ENCODE measurements at places on chromosomes 7 and 10.
A peak's percentile ranks its signal among the peaks of the same experiment; 100 is the strongest.

- no peak overlapping the region for H3K4me3 ChIP-seq
- H3K27ac ChIP-seq = no peak overlapping the region
- no peaks in the 10 kb centered on the region for H3K36me3 ChIP-seq
- peaks cover 8% of the 10 kb centered on the region for H3K27me3 ChIP-seq
- DNase-seq = no peak
- H3K4me1 ChIP-seq = no peaks in the 10 kb centered on the region
Observed at GRCh38 chr10:45404087-45404769, 30.2 kb downstream of the ALOX5 start.

DNA sequence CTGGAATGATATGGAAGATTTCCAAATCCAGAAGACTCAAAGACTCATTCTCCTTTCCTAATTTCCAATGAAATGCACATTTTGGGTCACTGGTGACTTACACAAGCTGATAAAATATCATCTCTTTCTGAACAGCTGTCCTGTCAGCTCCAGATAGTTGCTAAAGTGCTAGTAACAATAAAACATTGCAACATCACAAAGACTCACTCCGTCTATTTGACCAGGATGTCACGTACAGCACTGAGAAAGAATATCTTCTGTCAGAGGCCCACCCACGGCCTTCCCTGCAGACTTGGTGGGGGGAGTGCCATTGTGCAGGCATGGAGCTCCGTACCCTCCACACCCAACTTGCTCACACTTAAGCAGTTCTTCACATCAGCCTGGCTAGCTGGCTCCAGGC lies 78.9 kb upstream of the EGR2 start:
- H3K27ac ChIP-seq = no peak overlapping the region
- no peak overlapping the region for H3K4me3 ChIP-seq

GRCh38 chr10:14180911-14181566 lies 149.7 kb downstream of the FRMD4A start:
- no peak overlapping the region for H3K27ac ChIP-seq
- DNase-seq = no peak
- peaks cover 8% of the 10 kb centered on the region for H3K4me1 ChIP-seq
- peaks cover 57% of the 10 kb centered on the region for H3K27me3 ChIP-seq
- H3K36me3 ChIP-seq = no peaks in the 10 kb centered on the region

GRCh38 chr10:120646738-120647456 lies 189.9 kb downstream of the PLPP4 start:
- H3K4me3 ChIP-seq = no peak overlapping the region
- DNase-seq = no peak
- no peaks in the 10 kb centered on the region for H3K27me3 ChIP-seq
- H3K27ac ChIP-seq = no peak overlapping the region
- no peaks in the 10 kb centered on the region for H3K36me3 ChIP-seq
- H3K4me1 ChIP-seq = no peaks in the 10 kb centered on the region

- no peaks in the 10 kb centered on the region for H3K27me3 ChIP-seq
- no peak for DNase-seq
- H3K36me3 ChIP-seq = no peaks in the 10 kb centered on the region
- peaks cover 6% of the 10 kb centered on the region for H3K4me1 ChIP-seq
- H3K27ac ChIP-seq = no peak overlapping the region
Observed at GRCh38 chr7:31027161-31027965, 24.7 kb upstream of the ADCYAP1R1 start.

DNA sequence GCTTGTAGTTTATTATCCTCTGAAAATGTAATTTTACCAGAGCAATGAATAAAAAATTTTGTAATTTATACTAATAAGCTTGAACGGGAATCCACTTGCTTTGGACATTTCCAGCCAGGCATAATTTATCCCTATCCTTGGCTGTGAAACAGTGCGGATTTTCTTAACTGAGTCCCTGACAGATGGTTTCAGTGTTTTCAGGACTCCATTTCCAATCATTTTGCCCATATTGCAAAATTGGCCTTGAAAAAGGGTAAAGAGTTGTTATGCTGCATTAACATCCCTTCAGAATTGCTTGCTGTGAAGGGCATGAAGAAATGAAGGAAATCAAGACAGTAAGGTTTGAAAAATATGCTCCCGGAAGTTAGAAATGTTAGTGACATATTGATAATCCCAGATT lies 57.7 kb downstream of the NXPH1 start:
- DNase-seq = no peak
- H3K4me1 ChIP-seq = no peaks in the 10 kb centered on the region
- H3K27ac ChIP-seq = no peak overlapping the region
- no peak overlapping the region for H3K4me3 ChIP-seq
- no peaks in the 10 kb centered on the region for H3K27me3 ChIP-seq

GRCh38 chr10:87759551-87759950 lies 58.5 kb downstream of the ATAD1 start:
- peaks cover 29% of the 10 kb centered on the region for H3K36me3 ChIP-seq
- no peak overlapping the region for H3K4me3 ChIP-seq
- H3K27me3 ChIP-seq = no peaks in the 10 kb centered on the region
- H3K27ac ChIP-seq = no peak overlapping the region
- no peak for DNase-seq
- H3K4me1 ChIP-seq = no peaks in the 10 kb centered on the region

DNA sequence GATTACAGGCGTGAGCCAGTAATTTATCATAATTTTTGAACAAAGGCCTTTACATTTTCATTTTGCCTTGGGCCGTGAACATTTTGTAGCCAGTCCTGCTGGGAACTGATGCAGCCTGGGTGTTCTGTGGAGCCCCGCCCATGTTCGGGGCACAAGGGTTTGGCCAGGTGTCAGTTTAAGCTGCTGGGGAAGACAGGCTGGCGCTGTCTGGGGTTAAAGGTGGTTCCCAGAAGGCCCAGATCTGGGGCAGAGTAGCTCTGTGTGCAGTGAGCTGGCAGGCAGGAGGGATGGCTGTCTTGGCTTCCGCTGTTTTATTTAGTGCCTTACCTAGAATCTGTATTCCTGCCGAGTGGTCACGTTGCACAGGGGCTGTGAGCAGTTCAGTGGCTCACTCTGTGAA lies 50.2 kb downstream of the DOCK1 start:
- peaks cover 18% of the 10 kb centered on the region for H3K4me1 ChIP-seq
- peak; percentile 78 for DNase-seq
- peak overlapping the region; percentile 61 for H3K27ac ChIP-seq
- no peak overlapping the region for H3K4me3 ChIP-seq

DNA sequence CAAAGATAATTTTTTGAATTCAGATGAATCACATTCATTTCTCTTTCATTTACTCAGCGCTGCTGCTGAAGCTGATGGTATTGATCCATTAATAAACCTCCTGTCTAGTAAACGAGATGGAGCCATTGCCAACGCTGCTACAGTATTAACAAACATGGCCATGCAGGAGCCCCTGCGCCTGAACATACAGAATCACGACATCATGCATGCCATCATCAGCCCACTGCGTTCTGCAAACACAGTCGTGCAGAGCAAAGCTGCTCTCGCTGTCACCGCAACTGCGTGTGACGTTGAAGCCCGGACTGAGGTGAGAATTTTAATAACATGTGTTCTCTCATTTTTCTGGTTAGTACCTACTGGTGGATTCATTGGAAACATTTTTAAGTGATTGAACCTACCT lies 70.2 kb downstream of the ARMC3 start:
- H3K27ac ChIP-seq = no peak overlapping the region
- peaks cover 29% of the 10 kb centered on the region for H3K27me3 ChIP-seq
- no peaks in the 10 kb centered on the region for H3K36me3 ChIP-seq
- no peaks in the 10 kb centered on the region for H3K4me1 ChIP-seq
- H3K4me3 ChIP-seq = no peak overlapping the region

- peak; percentile 9 for DNase-seq
- no peaks in the 10 kb centered on the region for H3K4me1 ChIP-seq
- H3K27me3 ChIP-seq = no peaks in the 10 kb centered on the region
- H3K4me3 ChIP-seq = no peak overlapping the region
- no peak overlapping the region for H3K27ac ChIP-seq
Observed at GRCh38 chr10:92742331-92743228, 52.8 kb downstream of the HHEX start.

DNA sequence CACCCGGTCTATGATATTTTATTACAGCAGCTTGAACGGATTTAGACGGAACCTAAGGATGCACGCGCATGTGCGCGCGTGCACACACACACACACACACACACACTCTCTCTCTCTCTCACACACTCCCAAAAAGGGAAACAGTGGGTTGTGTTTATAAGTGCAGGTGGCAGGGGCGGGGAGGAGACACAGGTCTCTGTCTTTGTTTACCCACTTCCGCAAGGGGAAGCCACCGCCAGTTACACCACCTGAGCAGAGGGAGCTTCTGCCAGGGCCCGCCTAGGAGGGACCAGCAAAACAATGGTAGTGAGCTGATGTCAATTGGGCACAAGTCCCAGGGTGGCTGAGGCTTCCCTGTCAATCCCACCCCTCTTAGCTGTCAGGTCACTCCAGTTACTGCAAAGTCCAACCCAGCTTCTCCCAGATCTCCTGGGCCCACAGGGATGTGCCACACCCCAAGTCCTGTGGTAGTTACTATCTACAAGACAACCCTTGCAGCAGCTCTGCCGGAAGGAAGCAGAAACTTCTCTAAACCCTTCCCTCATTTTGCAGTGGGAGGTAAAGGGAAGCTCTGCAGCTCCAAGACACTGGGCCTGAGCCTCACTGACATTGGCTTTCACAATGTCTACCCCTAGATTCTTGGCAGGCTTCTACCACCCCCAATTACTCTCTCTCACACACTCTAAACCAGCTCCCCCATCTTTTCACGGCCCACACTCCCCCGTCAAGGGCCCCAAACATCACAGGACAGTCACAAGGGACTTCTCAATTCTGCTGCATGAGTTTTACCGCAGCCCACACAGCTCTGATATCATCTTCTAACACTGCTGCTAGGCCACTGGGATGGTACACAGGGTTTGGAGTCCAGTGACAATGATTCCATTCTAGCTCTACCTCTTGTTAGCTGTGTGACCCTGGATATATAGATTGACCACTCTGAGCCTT lies 17.6 kb downstream of the ANXA11 start:
- no peak overlapping the region for H3K4me3 ChIP-seq
- no peaks in the 10 kb centered on the region for H3K27me3 ChIP-seq
- peak overlapping the region; percentile 54 for H3K27ac ChIP-seq
- DNase-seq = no peak
- H3K4me1 ChIP-seq = peaks cover 61% of the 10 kb centered on the region
- peaks cover 1% of the 10 kb centered on the region for H3K36me3 ChIP-seq

- no peaks in the 10 kb centered on the region for H3K27me3 ChIP-seq
- no peaks in the 10 kb centered on the region for H3K4me1 ChIP-seq
- H3K27ac ChIP-seq = no peak overlapping the region
- no peak for DNase-seq
Observed at GRCh38 chr7:118104812-118105441, 79.0 kb upstream of the LSM8 start.

- H3K27ac ChIP-seq = no peak overlapping the region
- H3K4me1 ChIP-seq = peaks cover 1% of the 10 kb centered on the region
- DNase-seq = no peak
- no peaks in the 10 kb centered on the region for H3K27me3 ChIP-seq
Observed at GRCh38 chr10:59085054-59085453, 91.4 kb upstream of the PHYHIPL start.

- no peaks in the 10 kb centered on the region for H3K27me3 ChIP-seq
- H3K27ac ChIP-seq = peak overlapping the region; percentile 79
- peak overlapping the region; percentile 4 for H3K4me3 ChIP-seq
- peaks cover 59% of the 10 kb centered on the region for H3K4me1 ChIP-seq
- peaks cover 22% of the 10 kb centered on the region for H3K36me3 ChIP-seq
- DNase-seq = peak; percentile 90
Observed at GRCh38 chr7:5636914-5637313, 144.5 kb downstream of the RNF216 start.

DNA sequence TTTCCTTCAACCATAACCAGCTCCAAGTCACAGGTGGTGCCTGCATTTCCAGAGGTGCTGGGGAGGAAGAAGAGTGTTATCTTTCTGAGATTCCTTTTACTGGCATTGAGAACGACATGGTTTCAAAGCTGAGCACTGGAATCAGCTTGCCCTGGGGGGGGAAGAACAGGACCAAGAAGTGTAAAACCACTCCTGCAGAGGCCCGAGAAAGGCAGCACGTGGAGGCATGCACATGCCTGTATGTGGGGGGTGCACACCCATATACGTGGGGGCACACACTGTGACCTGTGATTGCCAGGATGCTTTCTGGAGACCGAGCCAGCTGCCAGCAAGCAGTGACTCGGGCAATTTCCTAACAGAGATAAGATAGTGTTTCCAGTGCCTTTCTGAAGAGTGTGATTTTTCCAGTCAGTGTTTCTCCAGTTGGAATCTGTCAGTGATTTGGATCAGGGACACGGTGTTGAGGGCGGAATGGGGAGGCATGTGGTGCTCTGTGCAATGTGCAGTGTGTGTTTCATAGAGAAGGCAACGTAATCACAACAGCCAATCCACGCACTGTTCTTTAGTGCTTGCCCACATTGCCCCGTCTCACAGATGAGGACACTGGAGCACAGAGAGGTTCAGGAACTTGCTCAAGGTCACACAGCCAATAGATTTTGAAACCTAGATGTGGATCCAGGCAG lies 4.2 kb downstream of the LRRC27 start:
- H3K27ac ChIP-seq = no peak overlapping the region
- no peak for DNase-seq
- H3K4me3 ChIP-seq = peak overlapping the region; percentile 38
- no peaks in the 10 kb centered on the region for H3K27me3 ChIP-seq
- peaks cover 18% of the 10 kb centered on the region for H3K4me1 ChIP-seq
- H3K36me3 ChIP-seq = peaks cover 15% of the 10 kb centered on the region

GRCh38 chr10:102643336-102644065 lies 778 bp upstream of the TRIM8 start:
- peaks cover 30% of the 10 kb centered on the region for H3K4me1 ChIP-seq
- peak; percentile 91 for DNase-seq
- no peaks in the 10 kb centered on the region for H3K36me3 ChIP-seq
- peak overlapping the region; percentile 99 for H3K27ac ChIP-seq
